Neural crest cell (in vitro differentiated cells): ENCODE measurements at places on chromosomes 4 and X. TPM values are rescaled to one million over a fixed set of nuclear protein-coding genes. Genes with fewer than 3 reads are reported as not detected.

DNA sequence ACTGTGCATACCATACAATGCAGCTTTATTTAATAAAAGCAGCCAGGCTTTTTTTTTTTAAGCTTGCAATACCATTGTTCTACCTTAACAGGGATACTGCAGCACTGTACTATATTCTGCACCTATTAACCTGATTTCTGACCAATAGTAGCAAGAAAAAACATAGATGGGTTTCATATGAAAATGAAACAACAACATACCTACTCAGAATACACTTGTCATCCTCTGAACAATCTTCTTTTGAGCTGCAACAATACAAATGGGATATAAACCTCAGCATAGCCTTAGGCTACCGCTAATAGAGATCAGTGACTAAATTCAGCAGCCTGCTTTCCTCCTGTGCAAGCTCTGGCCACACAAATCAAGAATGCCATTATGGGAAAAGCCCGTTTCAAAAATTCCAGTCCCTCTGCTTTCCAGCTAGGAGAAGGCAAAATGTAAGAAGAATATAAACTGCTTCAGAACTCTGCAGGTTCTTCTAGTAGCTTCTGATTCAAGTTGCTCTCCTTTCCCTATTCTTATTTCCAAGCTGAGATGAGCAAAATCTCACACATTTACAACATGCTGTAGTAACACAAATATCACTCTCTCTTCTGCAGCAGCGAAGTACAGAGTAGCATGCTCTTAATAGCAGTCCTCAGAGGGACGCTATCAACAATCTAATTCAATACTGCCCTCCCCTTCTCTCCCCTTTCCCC lies 143.4 kb downstream of the KLHL13 start:
- no peak for DNase-seq

GRCh38 chr4:133588306-133588705 lies 439.2 kb downstream of the PCDH10 start:
- DNase-seq: no peak

- no peak for DNase-seq
Measured at GRCh38 chrX:75086731-75087195, 69.3 kb downstream of the ABCB7 start.

DNA sequence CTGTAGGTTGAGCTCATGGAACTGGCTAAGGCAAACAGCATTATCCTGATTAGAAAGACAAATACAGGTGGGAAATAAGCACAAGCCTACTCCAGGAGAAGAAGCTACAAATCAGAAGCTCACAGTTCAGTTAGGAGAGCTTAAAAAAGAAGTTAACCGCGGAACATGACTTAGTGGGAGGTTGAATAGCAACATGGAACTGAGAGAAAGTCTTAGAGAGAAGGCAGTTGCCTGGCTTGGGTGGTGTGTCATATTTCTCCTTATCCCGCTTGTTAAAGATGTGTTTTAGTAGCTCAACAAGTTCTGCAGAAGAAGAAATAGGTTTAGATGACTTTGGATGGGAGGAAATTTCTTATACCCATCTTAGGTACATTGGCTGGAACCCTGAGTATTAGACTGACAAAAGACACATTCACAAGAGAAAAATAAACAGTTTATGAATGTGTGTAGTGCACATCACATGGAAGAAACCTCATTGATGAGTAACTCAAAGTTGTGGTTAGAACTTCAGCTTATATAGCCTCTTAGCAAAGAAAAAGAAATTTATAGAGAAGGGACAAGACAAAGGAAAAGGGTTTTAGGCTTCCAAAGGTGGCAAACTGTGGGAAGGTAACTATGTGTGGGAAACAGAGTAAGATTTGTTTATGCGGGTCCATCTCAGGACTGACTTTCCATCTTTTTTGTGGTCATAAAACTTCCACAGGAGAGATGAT lies 37.4 kb upstream of the RXFP1 start:
- DNase-seq: no peak

GRCh38 chr4:20395160-20395773 lies 143.6 kb downstream of the SLIT2 start:
- DNase-seq: peak; percentile 35

DNA sequence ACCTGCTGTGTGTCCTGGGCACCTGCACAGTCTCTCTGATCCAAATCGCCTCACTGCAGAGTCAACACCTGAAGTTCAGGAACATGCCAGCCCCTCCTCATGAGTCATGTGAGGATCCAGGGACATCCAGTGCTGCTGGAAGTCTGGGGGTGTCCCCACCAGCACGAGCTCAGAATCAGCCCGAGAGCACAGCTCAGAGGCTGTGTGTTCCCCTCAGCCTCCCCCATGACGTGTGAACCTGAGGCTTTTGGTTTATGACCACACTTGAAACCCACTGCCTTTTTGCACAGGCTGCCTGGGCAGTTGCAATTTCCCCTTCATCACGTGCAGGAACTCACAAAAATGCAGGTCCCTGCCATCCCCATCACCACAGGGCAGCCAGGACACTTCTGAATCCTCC lies 47.1 kb downstream of the PPP2R2C start:
- no peak for DNase-seq

GRCh38 chr4:144801731-144802130 lies 155.8 kb downstream of the HHIP start:
- no peak for DNase-seq

DNA sequence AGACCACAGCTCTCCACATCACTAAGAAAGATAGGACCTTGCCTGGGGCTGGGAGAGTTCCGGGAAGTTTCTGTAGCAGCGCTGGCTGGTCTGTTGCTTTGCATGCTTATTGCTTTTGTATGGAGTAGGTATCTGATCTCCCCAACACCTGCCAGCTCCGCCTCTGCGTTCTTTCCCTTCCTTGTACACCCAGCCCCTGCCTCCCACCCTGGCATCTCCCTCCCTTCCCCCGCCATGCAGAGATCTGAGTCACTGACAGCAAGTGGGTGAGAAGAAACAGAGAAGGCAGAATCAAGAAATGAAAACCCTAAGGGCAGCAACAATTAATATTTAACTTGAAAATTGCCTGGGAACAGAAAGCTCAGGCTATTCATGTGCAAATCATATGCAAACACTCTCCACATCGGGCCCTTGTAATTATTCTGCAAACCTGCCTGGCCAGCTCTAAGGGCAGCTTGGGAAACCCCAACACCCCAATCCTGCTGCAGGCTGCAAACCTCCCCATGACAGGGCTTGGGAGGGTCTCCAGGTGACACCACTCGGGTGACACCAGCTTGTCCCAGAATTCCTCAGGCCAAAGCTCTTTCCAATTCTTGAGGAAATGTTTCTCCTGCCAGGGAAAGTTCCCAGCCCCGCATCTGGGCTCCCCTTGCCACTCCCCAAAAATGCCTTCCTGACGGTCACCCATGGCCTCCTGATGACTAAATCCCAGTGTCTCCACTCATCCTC lies 257.2 kb downstream of the FBXW7 start:
- no peak for DNase-seq

- DNase-seq: no peak
Measured at GRCh38 chr4:136032391-136032790, 1499.9 kb downstream of the PCDH18 start.

- DNase-seq: no peak
Measured at GRCh38 chr4:152209772-152210493, 326.0 kb downstream of the FBXW7 start.

- no peak for DNase-seq
Measured at GRCh38 chrX:127190381-127190780, 370.9 kb downstream of the PRR32 start.

DNA sequence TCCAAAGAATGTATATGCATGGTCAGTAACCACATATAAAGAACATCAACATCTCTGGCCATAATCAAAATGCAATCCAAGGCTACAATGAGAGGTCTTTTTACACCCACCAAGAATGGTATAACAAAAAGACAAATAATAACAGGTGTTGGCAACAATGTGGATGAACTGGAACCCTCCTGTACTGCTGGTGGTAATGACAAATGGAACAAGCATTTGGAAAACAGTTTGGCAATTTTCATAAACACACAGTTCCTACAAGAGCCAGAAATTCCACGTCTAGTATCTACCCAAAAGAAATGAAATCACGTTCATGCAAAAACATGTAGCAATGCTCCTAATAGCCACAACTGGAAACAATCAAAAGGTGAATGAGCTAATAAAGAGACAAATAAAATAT lies 11.7 kb downstream of the UGT2B4 start:
- DNase-seq: no peak

GRCh38 chr4:77817304-77818072 lies 1.7 kb downstream of the CNOT6L start:
- no peak for DNase-seq

GRCh38 chr4:140874056-140874455 lies 117.9 kb upstream of the TBC1D9 start:
- DNase-seq: no peak

- DNase-seq: no peak
Measured at GRCh38 chrX:115177932-115178331, 11.3 kb upstream of the RBMXL3 start.

DNA sequence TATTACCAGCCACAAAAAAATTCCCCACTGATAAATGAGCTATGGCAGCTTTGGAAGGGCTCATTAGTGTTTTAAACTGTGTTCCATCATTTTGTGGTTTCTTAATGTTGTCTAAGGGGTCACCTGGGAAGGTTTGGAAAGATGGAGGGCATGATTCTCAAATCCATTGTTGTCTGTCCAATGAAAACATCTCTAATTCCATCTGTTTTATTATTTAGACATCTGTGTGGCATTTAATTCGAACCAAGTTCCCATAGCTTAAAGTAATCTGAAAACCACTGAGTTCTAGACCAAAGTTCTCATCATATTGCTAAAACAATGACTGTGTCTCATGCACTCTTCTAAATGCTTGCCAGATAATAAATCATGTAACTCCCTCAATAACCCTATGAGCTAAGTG lies 103.8 kb upstream of the PPP3CA start:
- no peak for DNase-seq

GRCh38 chrX:40694802-40695201 lies 40.5 kb downstream of the MED14 start:
- DNase-seq: no peak

DNA sequence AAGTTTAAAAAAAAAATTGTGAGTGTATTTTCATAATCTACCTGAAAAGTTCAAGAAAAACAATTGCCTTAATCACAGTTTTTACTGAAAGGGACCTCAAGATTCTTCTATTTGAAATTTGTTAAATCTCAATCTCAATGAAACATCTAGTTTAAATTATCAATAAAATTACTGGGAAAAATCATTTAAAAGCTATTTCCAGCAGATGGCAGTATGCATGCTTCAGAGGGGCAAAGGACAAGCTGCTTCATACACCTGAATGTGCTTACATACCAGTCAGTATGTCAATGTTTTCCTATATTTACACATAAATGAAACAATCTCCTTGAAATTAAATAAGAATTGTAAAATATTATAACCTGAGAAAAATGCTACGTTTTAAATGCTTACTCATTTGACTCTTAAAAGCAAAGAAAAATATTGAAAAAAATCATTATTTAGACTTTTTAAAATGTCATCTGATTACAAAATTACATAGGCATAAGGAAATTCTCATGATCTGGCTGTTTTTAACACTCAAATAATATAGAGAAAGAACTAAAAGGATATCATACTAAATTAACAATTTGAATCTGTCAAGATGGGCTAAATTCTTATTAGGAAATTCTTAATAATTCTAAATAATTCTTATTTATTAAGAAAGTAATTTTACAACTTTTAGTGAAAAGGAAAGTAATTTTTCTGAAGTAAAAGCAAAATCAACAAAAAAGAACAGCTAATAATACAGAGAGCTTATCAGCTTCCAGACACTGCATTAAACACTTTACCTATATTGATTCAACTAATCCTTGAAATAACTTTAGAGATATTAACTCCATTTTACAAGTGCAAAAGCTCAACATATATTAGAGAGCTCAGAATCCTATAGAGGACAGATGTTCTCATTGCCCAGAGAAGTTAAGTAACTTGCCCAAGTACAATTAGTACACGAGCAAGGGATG lies 242.1 kb downstream of the ADAMTS3 start:
- DNase-seq: no peak

GRCh38 chrX:38803588-38804431 lies 2.6 kb downstream of the MID1IP1 start:
- DNase-seq: peak; percentile 63

DNA sequence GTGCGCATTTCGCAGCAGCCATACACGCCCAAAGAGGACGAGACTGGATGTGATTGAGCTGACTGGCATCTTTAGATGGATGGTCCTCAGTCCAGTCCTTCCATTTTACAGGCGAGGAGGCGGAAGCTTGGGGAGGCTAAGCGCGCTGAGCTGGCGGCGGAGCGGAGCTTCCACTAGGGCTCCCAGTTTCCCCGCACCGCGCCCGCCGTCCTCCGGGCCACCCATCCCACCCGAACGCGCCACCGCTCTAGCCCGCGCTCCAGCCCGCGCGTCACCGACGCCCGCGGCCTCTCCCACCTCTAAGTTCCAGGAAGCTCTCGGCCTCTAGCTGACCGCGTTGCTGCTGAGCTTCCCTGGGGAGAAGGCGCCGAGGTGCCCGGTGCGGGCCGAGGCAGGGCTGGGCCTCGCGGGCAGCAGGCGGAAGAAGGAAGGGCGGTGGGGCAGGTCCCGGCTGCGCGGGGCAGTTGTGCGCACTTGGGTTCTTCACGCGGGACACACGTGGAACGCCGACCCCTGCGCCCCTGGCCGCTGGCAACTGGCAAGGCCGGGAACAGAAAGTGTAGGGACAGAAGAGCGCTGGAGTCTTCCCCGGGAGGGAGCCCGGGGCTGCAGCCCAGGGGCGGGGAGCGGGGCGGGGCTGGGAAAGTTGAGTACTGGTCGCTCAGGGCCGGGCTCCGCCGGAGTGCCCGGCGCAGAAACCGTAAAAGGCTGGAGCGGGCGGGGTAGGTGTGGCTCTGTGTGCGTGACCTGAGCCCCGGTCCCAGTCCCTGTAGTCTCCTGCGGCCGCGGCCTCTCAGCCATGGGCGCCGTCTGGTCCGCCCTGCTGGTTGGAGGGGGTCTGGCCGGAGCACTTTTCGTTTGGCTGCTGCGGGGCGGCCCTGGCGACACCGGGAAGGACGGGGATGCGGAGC lies at the start of gene STBD1:
STBD1 (plus strand) TSS at position 763 of the 911 bp plus-strand sequence; CDS start at position 800, 37 bp downstream.
- DNase-seq: peak; percentile 57

- no peak for DNase-seq
Measured at GRCh38 chrX:108945883-108946523, 209.6 kb upstream of the IRS4 start.

- no peak for DNase-seq
Measured at GRCh38 chrX:140586951-140587350, 82.1 kb upstream of the SOX3 start.

- no peak for DNase-seq
Measured at GRCh38 chr4:30838331-30838730, 118.2 kb downstream of the PCDH7 start.

The LONRF3 gene
- 0.20 and 0.30 TPM in 2 replicates for total RNA-seq

The DKK2 gene
- not detected in 2 replicates for total RNA-seq

The FGFRL1 gene
- 54.9 and 58.8 TPM in 2 replicates for total RNA-seq

The PNCK gene
- total RNA-seq: 9.4 and 10.2 TPM in 2 replicates

The ZFP42 gene
- total RNA-seq: 0.72 and 0.77 TPM in 2 replicates

The SMIM31 gene
- total RNA-seq: not detected in 2 replicates

The FMR1NB gene
- total RNA-seq: not detected in 2 replicates

The FDCSP gene
- total RNA-seq: not detected in 2 replicates
